Cardiac fibroblast (primary cell): ENCODE measurements at places on chromosomes 11 and 22.

DNA sequence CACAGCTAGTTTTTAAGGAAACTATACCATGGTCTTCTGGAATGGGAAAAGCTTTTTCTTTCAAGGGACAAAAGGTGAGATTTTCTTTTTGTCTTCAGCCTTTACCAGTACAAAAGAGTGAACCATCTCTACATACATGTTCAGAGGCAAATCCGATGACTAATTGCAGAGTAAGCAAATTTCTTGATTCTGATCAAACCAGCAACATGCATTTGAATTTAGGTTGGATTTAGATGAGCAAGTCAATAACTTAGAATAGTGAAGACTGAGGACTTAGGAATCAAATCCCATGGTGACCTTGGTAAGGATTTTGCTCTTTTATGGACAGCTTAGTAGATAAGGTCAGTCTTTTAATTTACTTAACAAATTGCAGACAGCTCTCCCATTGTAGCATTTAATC, 65.9 kb upstream of the BLID start:
- peak; percentile 54 for DNase-seq

GRCh38 chr11:39772525-39773137, 1686.8 kb downstream of the LRRC4C start:
- DNase-seq, result no peak

DNA sequence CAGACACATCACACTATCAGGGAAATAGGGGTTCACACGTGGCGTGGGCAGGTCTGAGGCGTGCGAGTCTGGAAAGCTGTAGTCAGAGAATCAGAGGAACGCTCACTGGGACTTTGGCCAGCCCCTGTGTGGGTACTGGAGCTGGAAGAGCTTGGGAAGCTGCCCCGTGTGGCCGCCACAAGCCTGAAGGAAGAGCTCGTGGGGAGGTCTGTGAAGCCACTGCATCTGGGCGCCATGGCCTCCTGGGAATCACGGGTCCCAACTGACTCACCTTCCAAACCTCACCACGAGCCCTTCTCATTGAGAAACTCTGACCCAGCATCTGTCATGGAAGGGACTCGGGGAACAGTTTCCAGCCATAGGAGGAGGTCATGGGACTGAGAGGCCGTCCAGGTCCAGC, 5.9 kb upstream of the MRGPRF start:
- DNase-seq, result no peak

GRCh38 chr11:130029137-130029536, 26.5 kb upstream of the PRDM10 start:
- DNase-seq, result peak; percentile 55

GRCh38 chr11:44281151-44281550, 28.8 kb downstream of the ALX4 start:
- DNase-seq, result no peak

DNA sequence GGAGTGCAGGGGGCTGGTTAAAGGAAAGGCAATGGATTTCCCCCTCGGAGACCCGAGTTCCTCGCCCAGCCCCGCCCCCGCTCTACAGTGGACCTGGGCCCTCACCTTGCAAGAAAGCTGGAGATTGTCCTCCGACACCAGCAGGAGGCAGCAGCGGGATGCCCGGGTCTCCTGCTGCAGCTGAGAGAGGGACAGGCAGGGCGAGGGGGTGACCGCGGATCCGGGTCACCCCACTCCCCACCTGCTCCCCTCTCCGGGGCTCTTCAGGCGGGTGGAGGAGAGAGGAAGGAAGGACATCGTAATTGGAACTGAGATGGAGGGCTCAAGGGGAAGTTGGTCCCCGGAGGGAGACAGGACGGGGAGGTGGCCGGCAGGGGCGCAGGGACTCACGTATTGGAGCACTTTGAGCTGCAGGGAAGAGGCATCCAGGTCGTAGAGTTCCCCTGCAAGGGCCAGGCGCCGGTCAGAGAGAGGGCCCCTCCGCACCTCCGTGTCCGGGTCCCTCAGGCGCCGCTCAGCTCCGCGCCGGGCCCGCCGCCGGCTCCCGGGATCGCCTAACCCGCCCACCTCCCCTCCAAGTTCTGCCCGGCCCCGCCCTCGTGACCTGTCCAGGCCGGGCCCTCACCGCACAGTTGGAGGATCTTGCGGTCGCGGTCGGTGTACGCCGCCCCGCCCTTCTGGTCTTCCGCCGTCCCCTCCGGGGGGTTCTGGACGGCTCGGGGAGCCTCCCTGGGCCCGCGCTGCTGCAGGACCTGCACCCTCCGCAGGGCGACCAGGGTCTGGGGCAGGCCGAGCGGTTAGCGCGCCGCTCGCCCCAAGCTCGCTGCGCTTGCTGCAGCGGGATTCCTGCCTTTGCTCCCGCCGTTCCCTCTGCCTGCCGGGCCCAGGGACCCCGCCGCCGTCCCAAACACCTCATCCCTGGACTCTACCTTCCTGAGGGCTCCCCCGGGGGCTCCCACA, 84.1 kb downstream of the PDE2A start:
- DNase-seq, result peak; percentile 23

GRCh38 chr11:69509846-69510390, 28.5 kb downstream of the LINC01488 start:
- no peak for DNase-seq

- DNase-seq, result no peak
Measured at GRCh38 chr11:95299078-95299679, 68.2 kb upstream of the SESN3 start.

DNA sequence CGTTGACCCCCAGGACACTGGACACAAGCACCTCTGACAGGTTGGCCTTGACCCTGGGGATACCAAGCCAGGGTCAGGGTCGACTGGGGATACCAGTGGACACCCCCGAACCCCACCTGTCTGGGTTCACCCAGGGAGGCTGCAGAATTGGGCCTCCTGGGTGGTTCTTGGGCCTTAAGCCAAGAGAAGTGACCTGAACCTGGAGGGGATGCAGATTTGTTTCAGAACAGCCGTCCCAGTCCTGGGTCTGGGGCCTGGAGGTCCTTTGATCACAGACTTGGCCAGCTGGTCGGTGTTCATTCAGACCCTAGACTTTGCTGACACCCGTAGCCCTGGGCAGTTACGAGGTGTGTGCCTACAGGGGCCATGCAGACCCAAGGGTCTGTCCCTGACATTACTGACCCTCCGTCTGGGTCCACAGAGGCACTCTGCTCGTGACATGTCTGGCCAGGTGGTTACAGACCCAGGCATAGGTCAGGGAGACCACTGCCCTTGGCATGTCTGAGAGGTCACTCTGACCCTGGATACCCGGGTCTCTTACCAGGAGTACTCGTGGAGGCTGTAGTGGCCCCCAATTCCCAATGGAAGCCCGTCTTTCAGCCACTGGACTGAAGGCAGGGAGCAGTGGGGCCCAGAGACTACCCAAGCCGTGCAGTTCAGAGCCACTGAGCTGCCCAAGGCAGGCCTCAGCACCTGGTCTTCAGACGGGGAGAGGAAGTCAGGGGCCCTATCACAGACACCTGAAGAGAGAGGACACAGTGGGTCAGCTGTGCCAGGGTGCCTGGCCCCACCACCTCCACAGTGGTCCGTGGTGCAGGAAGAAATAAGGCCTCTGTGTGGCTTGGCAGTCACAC, 6.4 kb downstream of the SIGIRR start:
- no peak for DNase-seq

DNA sequence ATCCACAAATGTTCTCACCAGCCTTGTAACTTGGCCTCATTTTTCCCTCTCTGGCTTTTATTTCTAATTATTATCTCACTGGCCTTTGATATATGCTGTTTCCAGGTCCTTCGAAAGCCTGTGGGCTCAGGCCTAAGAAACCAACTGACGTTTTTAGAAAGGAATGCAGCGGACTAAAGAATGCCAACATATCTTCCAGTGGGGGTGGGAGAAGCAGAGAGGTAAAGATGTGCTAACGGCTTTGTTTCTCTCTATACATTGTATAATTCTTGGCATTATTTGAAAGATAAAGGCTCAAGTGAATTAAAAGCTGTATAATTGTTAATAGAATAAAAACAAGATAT, 28.2 kb downstream of the OR6Q1 start:
- peak; percentile 93 for DNase-seq

GRCh38 chr22:39718921-39719475, 148.4 kb downstream of the CACNA1I start:
- DNase-seq, result no peak

GRCh38 chr11:134999590-134999989, 587.5 kb upstream of the B3GAT1 start:
- DNase-seq, result no peak

- DNase-seq, result no peak
Measured at GRCh38 chr11:116646191-116646590, 126.6 kb downstream of the BUD13 start.

GRCh38 chr11:68213135-68213515, at the start of gene KMT5B:
KMT5B (minus strand) TSS chr11:68213296; CDS start chr11:68190076, 23,220 bp downstream.
- DNase-seq, result peak; percentile 80

DNA sequence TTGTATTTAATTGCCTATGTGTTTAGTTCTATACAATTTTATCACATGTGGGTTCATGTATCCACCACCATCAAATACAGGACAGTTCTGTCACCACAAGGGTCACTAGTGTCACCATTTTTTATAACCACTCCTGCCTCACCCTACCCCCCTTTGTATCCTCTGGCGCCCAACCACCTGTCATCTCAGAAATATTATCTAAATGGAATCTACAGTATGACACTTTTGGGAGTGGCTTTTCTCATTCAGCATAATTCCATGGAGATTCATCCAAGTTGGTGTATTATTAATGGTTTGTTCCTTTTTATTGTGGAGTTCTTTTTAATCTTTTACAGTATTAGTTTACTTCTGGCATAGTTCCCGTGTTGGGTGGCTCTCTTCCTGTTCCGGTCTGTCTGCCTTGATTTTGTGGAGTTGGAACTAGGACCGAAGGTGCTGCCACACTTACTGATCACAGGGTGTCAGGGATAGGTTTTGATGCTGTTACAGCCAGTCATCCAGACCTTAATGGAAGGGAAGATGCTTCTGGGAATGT, 58.5 kb downstream of the TNRC6B start:
- no peak for DNase-seq

- no peak for DNase-seq
Measured at GRCh38 chr11:83823461-83824025, 537.4 kb upstream of the CCDC90B start.

GRCh38 chr11:34395916-34396550, 38.2 kb upstream of the ABTB2 start:
- no peak for DNase-seq

DNA sequence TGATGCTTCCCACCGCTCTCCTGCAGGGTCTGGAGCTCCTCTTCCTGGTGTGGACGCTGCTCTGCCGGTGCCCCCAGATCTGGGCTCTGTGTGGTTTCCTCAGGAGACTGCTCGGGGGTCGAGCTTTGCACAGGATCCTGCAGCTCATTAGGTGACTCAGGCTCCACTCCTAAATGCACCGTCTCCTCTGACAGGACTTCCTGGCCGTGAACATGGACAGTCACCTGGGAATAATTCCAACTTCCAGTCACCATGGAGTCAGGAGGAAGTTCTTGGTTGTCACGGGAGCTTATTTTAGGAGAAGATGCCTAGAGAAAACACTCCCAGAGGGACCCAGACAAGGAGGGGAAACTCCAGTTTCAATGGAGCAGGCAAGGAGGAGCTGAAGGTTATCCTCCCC, 11.9 kb downstream of the ZNF202 start:
- DNase-seq, result peak; percentile 31

DNA sequence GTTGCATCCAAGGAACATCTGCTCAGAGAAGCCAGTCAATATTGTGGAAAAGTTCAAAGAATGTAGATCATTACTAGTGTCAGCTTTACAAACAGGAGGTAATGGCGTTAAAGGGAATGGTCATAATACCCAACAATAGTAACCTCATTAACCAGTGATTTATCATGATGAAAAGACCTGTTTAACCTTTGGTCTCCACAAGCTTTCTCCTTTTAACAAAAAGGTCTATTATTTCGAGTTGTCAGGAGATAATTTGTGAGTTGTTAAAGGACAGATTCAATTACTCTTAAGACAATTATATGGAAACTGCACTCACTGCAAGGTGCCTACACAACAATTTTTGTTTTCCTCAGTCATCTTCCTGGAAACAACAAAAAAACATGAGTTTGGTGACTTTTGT, 73.8 kb upstream of the HTATIP2 start:
- no peak for DNase-seq

DNA sequence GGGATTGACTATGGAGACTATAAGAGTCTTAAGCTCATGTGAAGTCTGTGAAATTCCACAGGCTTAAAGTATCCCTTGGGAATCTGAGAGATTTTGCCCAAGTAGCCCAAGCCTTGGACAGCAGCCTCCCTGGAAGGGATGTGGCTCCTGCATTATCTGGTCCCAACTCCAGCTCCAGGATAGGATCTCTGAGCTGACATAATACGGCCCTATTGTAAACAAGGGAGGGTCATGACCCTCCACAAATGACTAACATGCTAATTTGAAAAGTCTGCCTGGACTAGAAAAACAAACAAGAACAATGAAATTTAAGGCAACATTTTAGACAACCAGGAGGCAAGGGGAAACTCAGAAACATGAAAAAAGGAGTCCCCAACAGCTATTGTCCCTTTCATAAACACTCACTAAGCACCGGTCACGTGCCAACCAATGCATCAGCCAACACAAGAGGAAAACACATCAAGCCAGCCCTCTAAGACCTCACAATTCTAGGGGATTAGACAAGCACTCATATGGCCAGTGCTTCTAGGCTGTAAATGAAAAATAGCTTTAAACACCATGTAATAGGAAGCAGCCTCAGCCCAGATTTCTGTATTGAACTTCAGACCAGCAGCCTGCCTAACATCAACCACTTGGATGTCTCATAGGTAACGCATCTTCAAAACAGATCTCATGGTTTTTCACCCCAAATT, 101.2 kb upstream of the TIMP3 start:
- peak; percentile 61 for DNase-seq

- DNase-seq, result no peak
Measured at GRCh38 chr11:111393096-111393495, 14.0 kb upstream of the POU2AF1 start.

GRCh38 chr11:15471895-15472799, 357.4 kb downstream of the INSC start:
- no peak for DNase-seq

DNA sequence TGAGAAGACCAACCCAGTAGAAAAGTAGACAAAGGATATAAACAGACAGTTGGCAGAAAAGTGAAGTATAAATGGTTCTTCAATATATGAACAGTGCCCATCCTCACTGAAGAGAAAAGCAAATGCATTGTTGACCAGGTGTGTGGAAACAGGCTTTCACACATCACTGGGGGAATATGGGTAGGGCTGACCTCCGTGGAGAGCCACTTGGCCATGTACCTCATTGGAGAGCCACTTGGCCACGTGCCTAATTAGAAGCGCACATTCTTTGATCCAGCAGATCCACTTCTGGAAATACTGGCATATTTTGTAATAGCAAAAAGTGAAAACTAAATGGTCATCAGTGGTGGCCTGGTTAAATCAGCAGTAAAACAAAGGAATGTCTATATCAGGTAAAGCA, 43.2 kb downstream of the PPP6R3 start:
- DNase-seq, result no peak

- no peak for DNase-seq
Measured at GRCh38 chr11:132140056-132140455, 769.6 kb downstream of the NTM start.
